Hypothalamus (tissue), 51 donors: ENCODE measurements at places on chromosomes 2 and 18.

DNA sequence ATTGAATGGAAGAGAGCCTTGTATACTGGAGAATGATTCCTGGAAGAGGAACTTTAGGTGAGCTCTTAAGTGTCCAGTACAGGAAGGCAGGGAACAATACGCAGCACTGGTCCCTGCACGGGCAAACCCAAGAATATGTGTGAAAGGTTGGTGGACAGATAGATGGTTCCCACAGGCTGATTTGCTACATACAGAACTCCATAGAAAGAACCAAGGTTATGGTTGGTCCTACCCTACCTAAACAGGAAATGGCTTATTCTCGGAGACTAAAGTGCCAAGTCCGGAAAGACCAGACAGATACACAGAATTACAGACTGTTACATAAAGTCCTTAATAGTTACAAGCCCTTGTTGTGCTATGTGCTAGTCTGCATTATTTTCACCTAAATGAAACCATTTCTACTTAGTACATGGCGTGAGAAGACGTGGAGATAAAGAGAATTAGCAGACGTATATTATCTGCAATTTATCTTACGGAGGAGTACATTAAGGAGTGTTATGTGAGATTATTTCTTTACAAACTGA, 1.2 kb downstream of the REV1 start:
- DNase-seq, result no peak

GRCh38 chr18:48137374-48138081, 207.1 kb upstream of the SMAD2 start:
- no peak for DNase-seq

- no peak for DNase-seq
Observed at GRCh38 chr2:72915320-72915906, 1.9 kb upstream of the EMX1 start.

GRCh38 chr2:3217646-3218045, 160.0 kb downstream of the EIPR1 start:
- DNase-seq, result no peak

- DNase-seq, result no peak
Observed at GRCh38 chr2:31539505-31539904, 41.2 kb downstream of the SRD5A2 start.

DNA sequence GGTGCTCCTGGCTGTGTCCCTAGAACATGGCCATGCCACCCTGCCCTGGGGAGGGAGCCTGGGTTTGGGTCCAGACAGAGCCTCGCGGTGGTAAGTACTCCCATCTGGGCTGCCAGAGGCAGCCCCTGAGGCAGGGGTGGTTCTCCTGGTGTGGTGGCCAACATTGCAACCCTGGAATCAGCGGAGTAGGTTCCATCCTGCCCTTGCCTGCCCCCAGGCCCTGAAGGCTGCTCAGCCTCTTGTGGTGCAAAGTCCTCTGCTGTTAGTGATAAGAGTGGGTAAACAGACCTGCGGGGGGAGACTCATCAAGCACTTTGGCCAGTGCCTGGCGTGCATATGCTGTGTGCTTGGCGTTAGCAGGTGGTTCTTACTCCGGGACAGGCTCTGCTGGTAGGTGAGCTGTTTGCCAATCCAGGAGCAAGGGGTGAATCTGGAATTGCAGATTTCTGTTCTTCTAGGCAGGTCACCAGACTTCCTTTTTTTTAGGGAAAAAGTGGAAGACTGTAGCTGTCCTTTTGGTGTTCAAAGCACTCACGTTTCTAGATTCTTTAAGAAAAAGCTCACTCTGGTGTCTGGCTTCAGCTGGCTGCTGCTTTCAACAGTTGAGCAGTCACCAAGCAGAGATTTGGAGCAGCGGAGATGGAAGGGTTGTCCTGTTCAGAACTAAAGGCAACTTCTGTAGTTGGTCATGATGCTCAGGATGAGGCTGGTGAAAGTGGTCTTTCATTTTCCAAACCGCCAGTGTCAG, 3.2 kb downstream of the CNNM3 start:
- DNase-seq, result no peak

- DNase-seq, result no peak
Observed at GRCh38 chr2:106350980-106351379, 117.2 kb downstream of the RGPD3 start.

- DNase-seq, result no peak
Observed at GRCh38 chr2:118554616-118555015, 292.8 kb downstream of the EN1 start.

DNA sequence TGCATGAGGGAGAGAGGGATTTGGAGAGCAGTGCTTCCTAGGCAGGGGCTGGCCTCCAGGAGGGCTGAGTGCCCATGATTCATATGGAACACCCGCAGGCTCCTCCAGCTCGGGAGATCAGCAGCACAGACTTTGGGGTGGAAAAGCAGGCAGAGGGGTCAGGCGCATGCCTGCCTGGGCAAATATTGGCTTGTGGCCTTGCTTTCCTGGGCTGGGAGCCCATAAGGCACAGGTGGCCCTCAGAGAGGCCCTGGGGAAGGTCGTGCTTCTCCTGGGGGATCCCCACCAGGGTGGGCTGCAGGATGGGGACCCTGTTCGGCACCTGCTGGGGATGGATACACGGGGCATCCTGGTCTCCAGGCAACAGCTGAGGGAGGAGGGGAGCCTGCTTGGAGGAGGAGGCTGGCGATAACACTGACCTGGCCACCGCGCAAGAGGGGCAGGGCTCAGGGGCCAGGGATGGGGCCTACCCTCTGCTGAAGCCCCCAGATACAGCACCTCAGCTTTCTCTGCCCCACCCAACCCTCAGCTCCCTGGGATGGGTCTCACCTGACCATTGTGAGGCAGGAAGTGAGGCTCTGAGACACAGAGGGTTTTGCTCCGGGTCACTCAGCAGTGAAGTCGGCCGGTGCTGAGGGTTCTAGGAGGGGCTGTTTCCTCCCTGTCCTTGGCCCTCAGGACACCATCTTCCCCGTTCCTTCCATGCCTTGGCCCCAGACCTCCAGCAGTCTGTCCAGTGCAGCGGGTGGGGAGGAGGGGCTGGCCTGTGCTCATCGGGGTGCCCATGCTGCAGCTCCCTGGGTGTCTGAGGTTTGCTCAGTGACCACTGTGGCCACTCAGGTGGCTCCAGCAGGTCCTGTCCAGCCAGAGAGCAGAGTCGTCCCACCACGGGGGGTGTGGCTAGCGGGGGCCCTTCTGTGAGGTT, 12.0 kb downstream of the AQP12A start:
- DNase-seq, result no peak

GRCh38 chr18:37107748-37108522, 279.0 kb downstream of the KIAA1328 start:
- no peak for DNase-seq

GRCh38 chr2:145563741-145564615, 1044.1 kb upstream of the ZEB2 start:
- no peak for DNase-seq

DNA sequence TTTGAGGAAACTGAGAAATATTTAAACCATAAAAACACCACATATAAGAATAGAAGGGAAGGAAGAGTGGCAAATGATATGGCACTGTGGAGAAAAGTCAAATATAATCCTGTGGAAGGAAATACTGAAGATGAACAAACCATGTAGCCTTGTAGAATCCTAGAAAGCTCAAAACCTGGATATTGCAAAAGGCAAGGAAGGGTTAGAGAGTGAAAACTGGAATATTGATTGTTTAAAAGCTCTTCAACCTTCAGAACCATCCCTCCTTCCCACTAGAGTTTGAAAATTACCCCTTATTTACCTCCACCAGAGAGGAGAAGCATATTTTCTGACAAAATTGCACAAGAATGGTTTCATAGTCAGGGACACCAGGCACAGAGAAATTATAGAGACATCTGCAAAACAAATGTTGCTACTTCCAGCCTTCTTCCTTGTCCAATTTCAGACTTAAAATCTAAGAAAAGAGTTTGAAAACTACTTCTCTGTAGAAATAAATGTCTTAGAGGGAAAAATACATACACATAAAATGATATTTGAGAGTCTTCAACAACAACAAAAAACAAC, 48.0 kb downstream of the ANTXR1 start:
- DNase-seq, result no peak

DNA sequence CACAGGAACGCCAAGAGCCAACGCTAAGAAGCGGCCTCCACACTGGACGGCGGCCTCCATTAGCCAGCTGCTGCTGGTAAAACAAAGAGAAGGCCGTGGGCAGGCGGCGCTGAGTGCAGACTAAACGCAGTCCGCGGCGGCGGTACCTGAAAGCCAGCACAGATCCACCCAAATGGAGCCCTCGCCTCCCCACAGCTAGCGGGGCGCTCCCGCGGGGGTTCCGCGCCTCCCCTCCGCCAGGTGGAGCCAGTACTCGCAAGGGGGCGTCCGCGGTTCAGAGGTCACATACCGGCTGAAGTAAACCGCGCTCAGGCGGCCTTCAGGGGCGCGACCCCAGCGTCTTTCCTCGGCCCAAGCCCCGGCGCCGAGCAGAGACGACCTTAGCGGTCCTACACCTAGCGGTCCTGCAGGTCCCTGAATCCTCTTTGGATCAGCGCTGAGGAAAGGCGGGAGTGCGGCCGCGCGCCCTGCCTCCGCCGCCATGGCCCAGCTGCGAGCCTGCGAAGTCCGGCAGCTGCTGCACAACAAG, 293.1 kb upstream of the ERBB4 start:
- DNase-seq, result no peak

DNA sequence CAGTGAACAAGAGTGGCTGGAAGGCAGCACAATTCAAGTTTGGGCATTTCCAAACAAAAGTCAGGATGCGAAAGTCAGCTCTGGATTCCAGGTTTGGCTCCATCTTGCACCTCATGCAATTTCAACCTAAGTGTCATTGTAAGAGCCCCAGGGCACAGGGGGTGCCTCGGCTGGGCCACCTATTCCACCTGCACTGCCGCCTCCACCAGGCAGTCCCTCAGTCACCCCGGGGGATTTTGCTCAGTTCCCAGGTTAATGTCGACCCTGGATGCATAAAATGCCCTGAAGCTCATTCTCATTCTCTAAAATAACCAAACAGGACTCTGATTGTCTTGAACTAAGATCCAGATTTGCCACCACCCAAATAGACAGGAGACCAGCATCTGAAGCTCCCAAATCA, 77.6 kb downstream of the EDAR start:
- no peak for DNase-seq

GRCh38 chr2:220562375-220563140, 935.1 kb downstream of the SLC4A3 start:
- DNase-seq, result no peak

- DNase-seq, result no peak
Observed at GRCh38 chr18:79680100-79680879, 687 bp downstream of the CTDP1 start.

GRCh38 chr2:84631047-84631446, 114.7 kb downstream of the DNAH6 start:
- no peak for DNase-seq

GRCh38 chr2:191295088-191295487, 49.9 kb downstream of the MYO1B start:
- no peak for DNase-seq

DNA sequence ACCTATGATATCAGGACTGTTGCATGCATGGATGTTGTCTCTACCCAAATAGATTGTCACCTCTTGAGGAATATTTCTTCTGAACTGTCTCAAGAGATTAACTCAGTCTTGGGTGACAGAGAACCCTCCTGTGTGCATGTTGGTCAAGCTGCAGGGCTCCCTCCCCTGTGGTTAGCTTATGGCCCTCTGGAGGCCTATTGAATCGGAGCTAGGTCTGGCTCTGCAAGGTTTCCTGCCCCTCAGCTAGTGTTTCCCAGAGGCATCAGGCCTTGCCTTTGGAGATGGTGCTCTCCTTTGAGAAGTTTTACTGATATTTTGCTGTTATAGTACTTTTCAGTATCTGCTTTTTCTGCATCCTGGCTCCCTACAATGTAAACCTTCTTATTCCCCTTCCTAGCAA, 769.2 kb upstream of the FAM98A start:
- DNase-seq, result no peak

DNA sequence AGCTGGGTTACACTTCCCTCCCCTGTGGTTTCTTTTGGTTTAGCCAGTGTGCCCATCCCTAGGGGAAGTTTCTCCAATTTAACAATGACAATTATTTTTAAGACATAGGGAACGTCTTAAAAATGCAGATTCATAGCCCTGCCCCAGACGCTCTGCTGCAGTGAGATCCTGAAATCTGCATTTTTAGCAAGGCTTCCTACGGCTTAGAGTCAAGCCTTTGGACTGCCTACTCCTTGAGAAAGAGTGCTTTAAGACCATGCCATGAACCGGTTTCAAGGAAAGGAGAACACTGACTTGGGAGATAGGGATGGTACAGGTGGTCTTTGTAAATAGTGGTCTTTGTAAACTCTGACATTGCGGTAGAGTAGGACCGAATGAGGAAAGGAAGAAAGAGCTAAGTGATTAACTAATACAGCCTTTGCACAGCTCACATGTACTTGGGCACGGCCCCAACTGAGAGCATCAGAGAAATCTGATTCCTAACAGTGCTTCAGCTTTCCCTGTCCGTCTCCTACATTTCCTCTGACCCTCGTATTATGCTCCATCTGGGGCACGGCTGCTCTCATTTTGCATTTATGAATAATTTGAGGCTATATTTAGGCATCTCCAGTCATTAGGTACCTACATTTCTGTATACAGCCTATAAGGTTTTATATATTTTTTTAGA, 217.6 kb upstream of the TANK start:
- DNase-seq, result no peak

DNA sequence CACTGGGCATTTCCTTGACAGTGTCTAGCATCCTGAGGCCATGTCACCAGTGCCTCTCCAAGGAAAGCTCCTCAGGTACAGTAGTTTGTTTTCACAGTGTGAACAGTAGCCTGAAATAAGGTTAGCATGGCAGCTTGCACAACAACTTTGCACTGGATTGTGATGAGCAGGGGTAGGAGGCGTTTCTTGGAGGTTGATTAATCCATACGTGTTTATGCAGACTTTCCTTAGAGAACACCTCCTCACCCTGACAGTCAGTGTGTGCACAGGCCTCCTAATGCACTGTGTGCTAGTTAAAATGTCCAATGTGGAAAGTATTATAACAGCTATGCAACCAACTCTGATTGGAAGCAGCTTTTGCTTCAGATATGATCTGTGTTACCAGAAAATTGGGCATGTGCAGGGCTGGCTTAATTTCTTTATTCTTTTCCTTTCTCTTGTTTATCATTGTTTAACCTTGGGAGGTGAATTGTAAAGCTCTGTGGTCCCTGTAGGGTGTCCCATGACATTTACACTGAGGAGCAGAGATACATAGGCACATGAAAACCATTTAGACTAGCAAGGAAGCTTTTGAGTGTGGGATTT, 77.2 kb upstream of the LDAH start:
- DNase-seq, result no peak

- DNase-seq, result no peak
Observed at GRCh38 chr18:63492851-63493250, 16.1 kb downstream of the SERPINB5 start.

GRCh38 chr2:203710226-203710625, 3.8 kb downstream of the CD28 start:
- DNase-seq, result no peak

DNA sequence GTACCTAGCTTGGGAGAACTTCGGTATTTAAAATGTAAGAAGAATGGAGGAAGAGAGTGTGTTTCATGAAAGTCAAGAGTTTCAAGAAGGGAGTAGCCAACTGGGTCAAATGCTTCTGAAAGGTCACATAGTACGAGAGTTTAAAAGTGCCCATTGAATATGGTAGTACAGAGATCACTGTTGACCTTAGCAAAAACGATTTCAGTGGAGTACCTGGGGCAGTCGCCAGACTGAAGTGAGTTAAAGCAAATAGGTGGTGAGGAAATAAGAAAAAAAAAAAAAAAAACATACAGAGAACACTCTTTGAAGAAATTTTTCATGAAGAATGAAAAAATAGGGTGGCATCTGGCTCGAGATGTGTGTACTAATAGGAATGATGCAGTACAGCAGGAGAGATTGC, 11.5 kb downstream of the LIPT1 start:
- no peak for DNase-seq
